GM23338 (cell line): ENCODE measurements at places on chromosomes 6 and 20. TPM values are rescaled to one million over a fixed set of nuclear protein-coding genes. Genes with fewer than 3 reads are reported as not detected.
A peak's percentile ranks its signal among the peaks of the same experiment; 100 is the strongest.

PNPLA1 gene
- not detected in 2 replicates for total RNA-seq

SLCO4A1 gene
- total RNA-seq = 38.3 and 41.6 TPM in 2 replicates

SSTR4 gene
- not detected in 2 replicates for total RNA-seq

DNA sequence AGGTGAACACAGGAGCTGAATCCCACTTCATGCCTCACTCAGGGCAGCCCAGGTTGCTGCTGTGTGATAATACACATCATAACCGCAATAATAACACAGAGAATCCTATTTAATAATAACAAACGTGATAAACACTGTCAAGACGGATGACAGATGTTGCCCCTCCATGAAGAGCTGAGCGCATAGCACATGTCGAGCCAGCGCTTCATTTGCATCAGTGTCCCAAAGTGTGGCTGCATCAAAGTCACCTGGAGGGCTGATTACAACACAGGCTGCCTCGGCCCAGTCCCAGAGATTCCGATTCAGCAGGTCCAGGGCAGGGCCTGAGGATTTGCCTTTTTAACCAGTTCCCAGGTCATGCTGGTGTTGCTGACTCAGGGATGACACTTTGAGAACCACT lies 198.5 kb downstream of the QKI start:
- no peak overlapping the region for H3K4me3 ChIP-seq
- H3K27ac ChIP-seq = no peak overlapping the region
- no peaks in the 10 kb centered on the region for H3K36me3 ChIP-seq
- H3K27me3 ChIP-seq = no peaks in the 10 kb centered on the region

DNA sequence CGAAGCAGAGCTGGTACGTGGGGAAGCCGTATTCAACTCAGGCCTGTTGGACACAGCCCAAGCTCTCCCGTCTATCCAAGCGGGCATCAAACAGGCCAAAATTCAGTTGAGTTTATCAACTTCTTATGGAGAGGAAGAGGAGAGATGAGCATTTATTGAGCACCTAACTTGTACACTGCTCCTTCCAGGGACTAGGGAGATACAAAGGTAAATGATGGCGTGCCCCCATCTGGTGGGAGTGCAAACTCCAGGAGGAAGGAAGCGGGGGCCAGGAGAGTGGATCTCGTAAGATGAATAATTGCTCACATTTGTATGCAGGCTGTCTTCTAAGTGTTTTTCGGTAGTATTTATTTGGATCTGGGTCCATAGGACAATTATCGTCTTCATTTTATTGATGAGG lies 146.6 kb downstream of the SOBP start:
- H3K4me1 ChIP-seq = no peaks in the 10 kb centered on the region; the same call in 1 of the 2 replicates
- peaks cover 43% of the 10 kb centered on the region for H3K27me3 ChIP-seq
- DNase-seq = peak; percentile 71
- no peak overlapping the region for H3K4me3 ChIP-seq

DNA sequence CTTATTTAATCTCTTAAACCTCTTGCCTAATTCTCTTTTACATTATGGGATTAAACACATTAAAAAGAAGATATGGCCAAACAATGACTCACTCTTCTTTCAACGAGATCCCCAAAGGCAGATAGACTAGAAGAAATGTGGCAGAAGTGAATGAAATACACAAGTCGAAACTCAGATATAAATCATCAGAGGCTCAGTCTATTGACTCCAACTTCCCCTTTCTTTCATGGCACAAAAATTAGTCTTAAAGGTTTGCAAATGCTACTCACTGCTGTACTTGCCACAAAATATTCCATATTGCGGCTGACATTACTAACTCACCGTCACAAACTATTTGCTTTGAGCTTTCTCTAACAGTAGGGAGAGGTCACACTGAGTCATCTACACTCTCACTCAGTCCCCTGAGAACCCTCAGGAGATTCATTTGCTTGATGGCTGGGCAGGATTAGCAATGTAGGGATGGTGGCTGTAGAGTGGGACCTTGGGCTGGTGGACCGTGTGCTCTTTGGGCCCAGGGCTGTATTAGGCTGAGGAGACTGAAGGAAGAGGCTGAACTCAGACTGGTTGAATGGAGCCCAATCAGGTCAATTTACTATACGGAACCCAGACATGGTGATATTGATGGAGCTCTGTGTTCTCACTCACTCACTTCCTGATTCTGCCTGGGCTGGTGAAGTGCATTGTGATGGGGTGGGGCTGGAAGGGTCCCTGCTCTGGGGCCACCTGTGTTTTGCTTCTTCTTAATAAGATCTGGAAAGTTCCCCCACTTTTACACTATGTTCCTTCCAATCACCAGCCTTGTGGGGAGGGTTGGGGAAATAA lies 42.8 kb upstream of the UBR2 start:
- no peaks in the 10 kb centered on the region for H3K36me3 ChIP-seq
- no peak for DNase-seq
- no peak overlapping the region for H3K4me3 ChIP-seq
- H3K27ac ChIP-seq = no peak overlapping the region
- H3K27me3 ChIP-seq = no peaks in the 10 kb centered on the region

DNA sequence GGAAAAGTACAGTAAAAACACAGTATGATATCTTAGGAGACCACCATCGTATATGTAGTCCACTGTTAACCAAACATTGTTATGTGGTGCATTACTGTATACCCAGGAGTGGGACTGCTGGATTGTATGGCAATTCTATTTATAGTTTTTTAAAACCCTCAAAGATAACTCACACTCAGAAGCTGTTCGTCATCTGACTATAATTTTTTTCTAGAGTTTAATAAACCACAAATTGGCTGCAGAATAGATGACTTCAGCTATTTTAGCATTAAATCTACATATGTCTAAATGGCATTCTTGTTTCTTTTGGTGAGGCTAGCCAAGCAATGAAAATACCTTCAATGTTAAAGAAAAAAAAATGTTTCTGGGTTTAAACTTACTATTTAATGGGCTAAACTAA lies 134.2 kb upstream of the BMP5 start:
- H3K27ac ChIP-seq = no peak overlapping the region
- no peaks in the 10 kb centered on the region for H3K36me3 ChIP-seq
- H3K27me3 ChIP-seq = no peaks in the 10 kb centered on the region
- H3K4me3 ChIP-seq = no peak overlapping the region
- DNase-seq = no peak

DNA sequence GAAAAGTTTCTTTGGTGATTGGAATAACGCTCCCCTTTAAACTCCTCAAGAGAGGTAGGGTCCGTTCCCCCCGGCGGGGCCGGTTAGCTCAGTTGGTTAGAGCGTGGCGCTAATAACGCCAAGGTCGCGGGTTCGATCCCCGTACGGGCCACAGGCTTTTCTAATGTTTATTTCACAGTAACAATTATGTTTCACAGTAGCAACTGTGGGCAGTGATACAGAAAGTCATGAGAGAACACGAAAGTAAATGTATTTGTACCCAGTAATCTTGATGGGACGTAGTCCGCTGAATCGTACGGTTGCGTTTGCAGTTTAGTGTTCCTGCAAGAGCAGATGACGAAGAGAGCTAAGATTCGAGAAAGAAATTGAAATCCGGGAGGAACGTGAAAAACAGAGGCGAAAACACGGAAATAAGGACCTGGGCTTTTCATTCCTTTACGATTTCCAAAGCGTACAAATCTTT lies 505.5 kb downstream of the PRIM2 start:
- H3K4me1 ChIP-seq = no peaks in the 10 kb centered on the region
- H3K4me3 ChIP-seq = peak overlapping the region; percentile 49
- peaks cover 46% of the 10 kb centered on the region for H3K27me3 ChIP-seq
- no peaks in the 10 kb centered on the region for H3K36me3 ChIP-seq
- no peak overlapping the region for H3K27ac ChIP-seq
- peak; percentile 79 for DNase-seq

DNA sequence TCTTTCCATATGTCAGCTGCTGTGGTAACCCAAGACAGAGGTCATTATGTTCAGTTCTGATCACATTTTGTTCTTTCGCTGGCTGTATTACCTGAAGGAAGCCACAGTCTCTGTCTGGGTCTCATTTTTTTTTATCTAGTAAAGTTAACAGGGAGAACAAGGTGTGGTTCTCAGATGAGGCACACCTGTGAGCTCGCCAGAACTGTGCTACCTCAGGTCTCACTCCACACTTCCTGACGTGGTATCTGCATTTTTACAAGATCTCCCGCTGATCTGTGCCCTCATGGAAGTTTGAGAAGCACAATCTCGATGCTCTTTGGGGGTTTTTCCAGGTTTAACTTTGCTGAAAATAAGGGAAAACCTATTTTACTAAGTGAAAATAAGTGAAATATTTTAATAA lies 169.5 kb upstream of the CENPW start:
- H3K4me1 ChIP-seq = peaks cover 6% of the 10 kb centered on the region; the same call in 1 of the 2 replicates
- H3K36me3 ChIP-seq = no peaks in the 10 kb centered on the region
- no peak overlapping the region for H3K4me3 ChIP-seq
- no peak overlapping the region for H3K27ac ChIP-seq
- H3K27me3 ChIP-seq = no peaks in the 10 kb centered on the region

DNA sequence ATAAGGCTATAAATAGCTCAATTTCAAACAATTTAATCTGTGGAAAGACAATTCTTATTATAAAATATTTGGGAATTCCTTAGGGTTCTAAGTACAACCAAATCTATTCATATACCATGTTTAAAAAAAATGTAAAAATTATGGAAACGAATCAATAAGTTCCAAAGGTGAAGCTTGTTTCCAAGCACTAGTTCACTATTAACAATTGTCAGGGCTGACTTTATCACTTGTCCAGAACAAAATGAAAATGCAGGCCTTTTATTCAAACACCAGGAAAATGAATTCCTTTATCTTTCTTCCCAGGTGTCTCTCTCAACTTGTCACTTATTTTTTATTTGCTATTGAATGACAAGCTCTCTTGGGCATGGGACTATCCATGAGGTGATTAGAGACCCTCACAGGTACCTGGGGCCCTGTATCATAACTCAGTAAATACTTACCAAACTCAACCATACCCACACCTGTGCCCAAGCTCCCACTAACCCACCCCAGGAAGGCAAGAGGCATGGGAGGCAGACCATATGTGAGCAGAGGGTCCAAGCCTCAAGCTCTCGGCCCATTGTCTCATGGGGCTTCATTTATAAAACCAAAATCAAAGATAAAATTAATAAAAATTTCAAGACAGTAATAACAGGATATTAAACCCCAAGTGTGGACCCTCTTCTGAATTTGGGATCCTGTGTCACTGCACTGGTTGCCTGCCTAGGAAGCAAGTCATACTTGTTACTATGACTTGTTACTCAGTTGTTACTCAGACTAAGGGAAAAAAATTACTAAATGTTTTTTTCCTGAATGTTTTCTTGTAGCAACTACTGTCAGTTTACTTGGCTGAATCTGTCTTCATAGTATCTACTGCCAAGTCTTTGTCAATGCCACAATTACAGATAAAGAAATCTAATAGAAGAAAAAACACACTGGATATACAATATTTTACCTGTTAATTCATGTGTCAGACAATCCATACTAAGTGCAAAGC lies 54.7 kb downstream of the PTPRK start:
- no peaks in the 10 kb centered on the region for H3K27me3 ChIP-seq
- no peak overlapping the region for H3K4me3 ChIP-seq
- no peaks in the 10 kb centered on the region for H3K36me3 ChIP-seq

DNA sequence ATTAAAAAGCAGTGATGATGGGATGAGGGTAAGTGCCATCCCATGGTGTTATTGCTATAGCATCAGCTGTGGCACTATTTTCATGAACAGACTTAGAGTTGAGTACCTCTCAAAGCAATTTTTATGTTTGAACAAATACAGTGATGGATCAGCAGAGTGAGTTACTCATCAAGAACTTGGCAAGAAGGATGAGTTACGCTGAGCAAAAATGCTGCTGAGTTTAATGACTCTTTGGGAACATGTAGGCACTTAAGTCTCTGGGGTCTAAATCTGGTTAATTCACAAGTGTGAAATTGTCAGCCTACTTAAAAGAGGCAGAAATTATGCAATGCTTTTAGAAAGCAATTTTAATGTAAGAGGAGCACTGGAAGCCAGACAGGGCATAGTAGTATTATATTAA lies 78.5 kb upstream of the AHI1 start:
- H3K27me3 ChIP-seq = no peaks in the 10 kb centered on the region
- H3K36me3 ChIP-seq = no peaks in the 10 kb centered on the region
- H3K27ac ChIP-seq = no peak overlapping the region
- H3K4me1 ChIP-seq = no peaks in the 10 kb centered on the region
- no peak overlapping the region for H3K4me3 ChIP-seq

GRCh38 chr6:148997865-148998264 lies 251.0 kb downstream of the UST start:
- no peak overlapping the region for H3K27ac ChIP-seq
- H3K27me3 ChIP-seq = no peaks in the 10 kb centered on the region
- DNase-seq = no peak
- H3K4me3 ChIP-seq = no peak overlapping the region
- H3K4me1 ChIP-seq = no peaks in the 10 kb centered on the region
